ENCODE measurements at places on chromosomes 13 and 19. TPM values are rescaled to one million over a fixed set of nuclear protein-coding genes. Genes with fewer than 3 reads are reported as not detected.

The ODAD3 gene
- total RNA-seq: 0.33 TPM

The SMIM44 gene
- total RNA-seq: not detected

The DCT gene
- total RNA-seq: 0.66 TPM

The RFPL4A gene
- not detected for total RNA-seq

The NALCN gene
- 12.1 TPM for total RNA-seq

The DDX39A gene
- total RNA-seq: 65.9 TPM

The ZNF726 gene
- 9.4 TPM for total RNA-seq

All from breast epithelium (tissue), 4 donors.